ENCODE measurements at places on chromosomes 12 and 14.
A peak's percentile ranks its signal among the peaks of the same experiment; 100 is the strongest.

GRCh38 chr12:60072911-60073310, 477.1 kb downstream of the SLC16A7 start:
- DNase-seq = peak; percentile 87

- DNase-seq = no peak
Observed at GRCh38 chr12:114661245-114661644, 22.7 kb downstream of the TBX3 start.

DNA sequence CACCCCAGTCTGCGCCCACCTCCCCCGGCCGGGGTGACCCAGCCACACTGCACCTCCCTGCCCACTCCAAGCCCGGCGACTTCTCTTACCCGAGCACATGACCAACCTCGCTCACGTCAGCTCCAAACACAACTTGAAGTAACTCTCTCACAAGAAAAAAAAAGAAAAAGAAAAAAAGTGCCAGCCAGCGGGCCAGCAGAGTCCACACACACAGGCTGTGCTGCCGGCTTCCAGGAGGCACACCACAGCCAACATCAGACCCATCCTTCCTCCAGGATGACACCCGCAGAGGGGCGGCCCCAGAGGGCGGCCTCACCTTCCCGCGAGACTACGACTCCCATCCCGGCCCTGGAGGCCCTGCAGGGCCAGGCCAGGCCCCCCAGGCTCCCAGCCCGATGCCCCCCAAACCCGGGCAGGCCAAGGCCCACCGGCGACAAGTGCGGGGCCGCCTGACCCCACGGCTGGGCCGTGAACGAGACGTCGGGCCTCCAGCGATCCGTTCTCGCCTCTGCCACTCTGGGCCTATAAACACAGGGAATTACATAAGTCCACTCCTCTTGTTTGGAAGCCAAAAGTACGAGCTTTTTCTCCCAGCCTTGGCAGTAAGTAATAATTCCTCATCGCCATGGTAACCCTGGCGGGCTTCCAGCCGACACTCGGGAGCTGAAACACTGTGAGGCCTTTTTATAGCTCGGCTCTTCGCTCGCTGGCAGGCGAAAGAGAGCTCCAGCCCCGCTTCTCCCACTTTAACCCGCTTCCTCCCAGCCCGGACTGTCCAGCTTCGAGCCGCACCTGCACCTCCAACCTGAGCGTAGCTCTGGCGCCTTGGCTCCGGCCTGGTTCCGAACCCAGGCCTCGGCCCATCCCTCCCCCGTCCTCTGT, 49.1 kb downstream of the NCOR2 start:
- peak; percentile 100 for DNase-seq

- no peak for DNase-seq
Observed at GRCh38 chr14:36479344-36479743, 40.7 kb downstream of the NKX2-1 start.

- peak; percentile 26 for DNase-seq
Observed at GRCh38 chr14:33631021-33631420, 319.9 kb downstream of the EGLN3 start.

- DNase-seq = peak; percentile 89
Observed at GRCh38 chr12:107094183-107094448, 767 bp upstream of the CRY1 start.

GRCh38 chr14:103463149-103463548, 59.5 kb downstream of the CKB start:
- DNase-seq = no peak

DNA sequence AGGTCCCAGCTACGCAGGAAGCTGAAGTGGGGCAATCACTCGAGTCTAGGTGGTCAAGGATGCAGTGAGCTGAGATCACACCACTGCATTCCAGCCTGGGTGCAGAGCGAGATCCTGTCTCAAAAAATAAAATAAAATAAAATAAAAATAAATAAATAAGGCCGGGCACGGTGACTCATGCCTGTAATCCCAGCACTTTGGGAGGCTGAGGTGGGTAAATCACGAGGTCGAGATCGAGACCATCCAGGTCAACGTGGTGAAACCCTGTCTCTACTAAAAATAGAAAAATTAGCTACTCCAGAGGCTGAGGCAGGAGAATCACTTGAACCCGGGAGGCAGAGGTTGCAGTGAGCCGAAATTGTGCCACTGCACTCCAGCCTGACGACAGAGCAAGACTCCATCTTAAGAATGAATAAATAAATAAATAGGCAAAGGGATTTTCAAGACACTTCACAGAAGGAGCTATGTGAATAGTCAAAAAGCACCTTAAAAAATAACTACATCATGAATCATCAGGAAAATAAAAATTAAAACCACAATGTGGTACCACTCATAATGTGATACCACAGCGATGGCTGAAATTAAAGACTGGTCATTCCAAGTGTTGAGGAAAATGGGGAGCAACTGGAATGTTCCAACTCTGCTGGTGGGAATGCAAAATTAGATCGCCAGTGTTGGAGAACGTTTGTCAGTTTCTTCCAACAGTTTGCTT, 92.9 kb upstream of the TBX3 start:
- peak; percentile 62 for DNase-seq

GRCh38 chr14:36520601-36521525, 831 bp upstream of the NKX2-1 start:
- DNase-seq = peak; percentile 3

GRCh38 chr12:105420659-105421240, 90.3 kb downstream of the C12orf75 start:
- DNase-seq = peak; percentile 80

GRCh38 chr12:51323966-51324895, at the start of gene BIN2:
Gene BIN2 (minus strand): TSS chr12:51324174. CDS start chr12:51324102, 72 bp downstream.
- DNase-seq = no peak

DNA sequence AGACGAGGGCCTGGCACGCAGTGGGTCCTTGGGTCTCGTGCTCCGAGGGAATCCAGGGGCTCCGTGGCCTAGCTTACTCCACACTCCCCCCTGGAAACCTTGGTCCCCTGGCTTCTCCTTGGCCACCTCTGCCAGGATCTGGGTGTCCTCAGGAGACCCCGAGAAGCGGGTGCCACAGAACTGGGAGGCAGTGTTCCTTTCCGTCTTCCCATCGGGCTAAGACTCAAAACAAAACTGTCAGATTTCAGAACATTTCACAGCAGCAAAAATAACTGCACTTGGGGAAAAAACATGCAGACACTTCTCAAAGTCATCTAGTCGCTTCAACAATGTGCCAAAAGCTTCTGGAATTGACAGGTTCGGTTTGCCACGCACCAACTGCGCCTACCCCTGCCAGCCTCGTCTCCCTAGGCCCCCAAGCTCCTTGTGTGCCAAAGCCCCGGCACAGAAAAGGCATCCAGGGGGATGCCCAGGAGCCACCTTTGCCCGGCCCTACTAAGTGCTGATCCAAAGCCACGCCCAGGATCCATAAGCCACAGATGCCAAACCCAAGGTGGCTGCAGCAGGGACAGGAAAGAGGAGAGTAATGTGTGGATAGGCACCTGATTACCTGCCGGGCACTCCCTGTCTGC, 58.4 kb upstream of the DIO3 start:
- DNase-seq = no peak

DNA sequence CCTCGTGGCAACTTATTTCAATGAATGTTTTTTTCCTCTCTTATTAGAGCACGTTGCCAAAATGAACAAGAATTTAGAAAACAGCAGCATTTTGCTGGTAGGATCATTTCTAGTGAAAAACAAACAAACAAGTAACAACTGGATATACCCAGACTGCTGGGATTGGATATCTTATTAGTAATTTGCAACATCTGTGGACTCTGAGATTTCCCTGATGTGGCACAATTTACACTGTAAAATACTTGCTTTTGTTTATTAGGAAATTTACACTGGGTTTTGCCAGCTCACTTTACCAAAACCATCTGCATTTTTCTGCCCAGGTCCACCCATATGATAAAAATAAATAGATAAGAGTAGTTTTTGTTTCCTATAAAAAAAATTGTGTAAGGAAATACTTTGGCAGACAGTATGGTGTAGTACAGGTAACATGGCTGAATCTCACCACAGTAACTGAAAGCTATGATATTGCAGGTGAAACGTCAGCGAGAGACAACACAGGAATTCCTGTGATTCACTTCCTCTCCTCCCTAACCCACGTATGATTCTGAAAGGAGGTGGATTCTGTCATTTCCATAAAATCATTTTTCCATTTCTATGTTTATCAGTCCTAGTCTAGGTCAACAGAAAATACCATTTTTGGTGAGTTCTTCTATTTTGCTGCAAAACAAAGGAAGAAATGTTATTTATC, 176.2 kb upstream of the NOVA1 start:
- no peak for DNase-seq

DNA sequence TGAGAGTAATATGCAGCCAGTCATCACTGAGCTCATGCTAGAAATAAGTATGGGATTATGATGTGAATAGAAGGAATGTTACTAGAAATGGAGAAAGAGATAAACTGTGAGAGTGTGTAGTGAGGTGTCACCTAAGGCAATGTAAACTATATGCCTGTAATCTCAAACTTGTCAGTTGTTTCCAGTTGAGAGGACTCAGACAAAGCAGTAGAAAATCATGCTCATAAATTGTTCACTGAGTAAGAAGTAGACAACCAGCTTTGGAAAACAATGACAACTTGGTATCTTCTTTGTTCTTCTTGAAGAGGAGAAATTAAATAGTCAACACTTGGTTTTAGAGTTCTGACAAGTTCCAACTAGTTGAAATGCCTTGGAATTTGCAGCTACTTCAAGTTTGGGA, 148.5 kb upstream of the OR4E1 start:
- DNase-seq = no peak
